ENCODE measurements at places on chromosomes 3 and 15.

DNA sequence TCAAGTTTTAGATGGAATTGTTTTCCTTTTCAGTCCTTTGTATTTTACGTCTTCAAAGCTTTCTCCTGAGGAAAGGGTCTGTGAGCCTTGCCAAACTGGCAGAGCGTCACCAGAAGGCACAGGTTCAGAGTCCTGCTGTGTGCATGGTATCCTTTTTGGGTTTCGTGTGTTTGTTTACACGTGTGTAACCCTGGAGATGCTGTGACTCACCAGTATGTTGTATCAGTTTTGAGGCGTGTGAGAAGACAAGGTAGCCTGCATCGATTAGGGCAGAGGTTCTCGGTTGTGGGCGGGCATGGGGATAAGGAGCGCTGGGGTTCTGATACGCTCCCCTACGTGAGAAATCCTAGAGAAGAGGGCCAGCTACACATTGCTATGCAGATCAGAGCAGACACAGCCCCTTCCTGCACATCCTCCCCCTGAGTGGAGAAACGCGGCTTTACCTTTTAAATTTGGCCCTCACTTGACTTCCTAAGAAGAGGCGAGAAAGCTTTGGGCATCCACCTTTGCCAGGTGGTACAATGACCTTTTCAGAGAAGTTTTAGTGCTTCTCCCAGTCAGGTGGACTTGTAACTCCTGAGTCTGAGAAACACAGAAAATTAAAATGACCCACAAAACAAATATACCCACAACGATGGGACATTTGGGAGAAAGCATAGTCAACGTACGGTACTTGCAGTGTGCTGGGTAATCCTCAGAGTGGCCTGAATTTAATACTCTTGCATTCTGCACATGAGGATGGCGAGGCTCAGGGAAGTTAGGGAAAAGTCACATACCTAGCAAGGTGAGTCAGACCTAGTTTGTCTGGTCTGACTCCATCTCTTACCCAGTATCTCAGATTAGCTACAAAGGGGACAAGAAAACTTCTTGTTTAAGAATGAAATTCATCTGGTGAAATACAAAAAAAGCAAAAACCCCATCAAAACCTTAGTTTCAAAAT, 38.1 kb downstream of the TRAK1 start:
- DNase-seq = peak; percentile 34

DNA sequence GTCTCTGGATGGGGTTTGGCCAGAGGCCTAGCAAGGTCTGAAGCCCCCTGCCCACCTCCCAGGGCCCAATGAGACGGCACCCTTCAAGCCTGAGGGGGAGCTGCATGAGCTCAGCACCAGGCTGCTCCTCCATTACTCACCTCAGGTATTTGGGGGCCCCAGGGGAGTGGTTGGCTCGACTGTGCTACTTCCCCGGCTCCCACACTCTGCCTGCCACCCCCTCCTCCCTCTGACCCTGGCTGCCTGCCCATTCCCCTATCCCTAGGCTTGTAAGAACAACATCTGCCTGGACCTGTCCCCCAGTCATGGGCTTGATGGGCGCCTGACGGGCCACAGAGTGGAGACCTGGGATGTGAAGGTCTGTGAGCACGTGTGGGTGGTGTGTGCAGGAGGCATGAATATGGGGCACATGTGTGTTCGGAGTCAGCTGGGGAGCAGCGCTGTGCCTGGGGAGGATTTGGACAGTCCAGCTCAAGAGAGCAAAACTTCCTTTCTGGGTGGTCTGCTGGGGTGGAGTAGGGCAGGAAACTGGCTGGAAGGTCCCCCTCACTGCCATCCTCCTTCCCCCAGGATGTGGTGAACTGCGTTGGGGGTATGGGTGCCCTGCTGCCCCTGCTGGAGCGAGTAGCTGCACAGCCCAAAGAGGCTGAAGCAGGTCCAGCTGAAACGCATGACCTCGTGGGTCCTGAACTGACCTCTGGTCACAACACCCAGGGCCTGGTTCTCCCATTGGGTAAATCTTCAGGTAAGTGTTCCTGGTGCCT, 17.4 kb downstream of the NBEAL2 start:
- no peak for DNase-seq

- no peak for DNase-seq
Measured at GRCh38 chr3:159185443-159186050, 383.7 kb downstream of the MFSD1 start.

DNA sequence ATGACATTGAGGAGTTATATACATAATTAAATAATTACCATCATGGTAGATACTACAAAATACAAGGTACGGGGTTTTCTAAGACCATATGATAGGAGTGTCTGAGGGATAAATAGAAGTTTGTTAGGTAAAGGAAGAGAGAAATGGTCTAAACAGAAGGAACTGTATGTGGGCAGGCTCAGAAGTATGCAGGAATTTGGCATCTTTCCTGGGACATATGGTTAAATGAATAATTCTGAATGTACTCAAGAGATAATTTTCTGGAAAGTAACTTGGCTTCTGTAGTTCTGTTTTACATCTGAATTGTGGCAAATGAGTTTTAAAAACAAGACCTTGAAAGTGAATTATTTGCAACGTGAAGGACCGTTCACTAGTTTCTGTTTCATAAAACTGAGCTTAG, 17.5 kb downstream of the LMCD1 start:
- no peak for DNase-seq

DNA sequence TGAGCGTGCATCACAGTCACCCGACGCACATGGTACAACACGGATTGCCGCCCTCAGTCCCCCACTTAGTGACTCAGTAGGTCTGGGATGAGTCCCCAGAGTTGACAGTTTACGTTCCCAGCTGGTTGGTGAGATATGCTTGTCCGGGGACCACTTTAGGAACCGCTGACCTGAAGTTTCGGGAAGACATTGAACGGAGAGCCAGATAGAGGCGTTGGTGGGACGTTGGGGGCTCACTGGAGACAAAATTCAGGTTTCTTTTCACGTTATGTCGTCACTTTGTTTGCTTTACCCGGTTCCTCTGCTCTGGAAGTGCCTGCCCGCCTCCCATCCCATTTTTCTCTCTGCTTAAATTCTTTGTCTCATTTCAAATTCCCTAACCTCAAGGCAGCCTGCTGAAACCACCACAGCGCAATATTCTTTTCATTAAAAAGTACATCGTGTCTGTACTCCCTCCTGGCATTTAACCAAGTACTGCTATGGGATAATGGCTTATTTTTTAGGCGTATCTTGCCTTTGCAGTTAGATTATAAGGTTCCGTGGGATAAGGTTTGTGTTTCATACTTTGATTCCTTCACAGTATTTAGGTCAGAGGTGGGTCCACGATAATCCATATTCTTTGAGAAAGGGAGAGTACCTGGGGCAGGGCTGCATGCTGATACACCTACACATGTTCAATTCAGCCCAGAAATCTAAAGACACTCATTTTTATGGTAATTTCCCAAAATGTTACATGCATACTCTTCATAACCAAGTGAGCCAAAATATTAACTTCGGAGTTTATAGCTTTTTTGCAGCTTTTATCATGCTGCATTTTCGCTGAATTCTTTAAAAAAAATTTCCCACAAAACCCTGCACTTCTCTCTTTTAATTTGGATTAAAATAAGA, 921 bp downstream of the LMLN start:
- DNase-seq = no peak

DNA sequence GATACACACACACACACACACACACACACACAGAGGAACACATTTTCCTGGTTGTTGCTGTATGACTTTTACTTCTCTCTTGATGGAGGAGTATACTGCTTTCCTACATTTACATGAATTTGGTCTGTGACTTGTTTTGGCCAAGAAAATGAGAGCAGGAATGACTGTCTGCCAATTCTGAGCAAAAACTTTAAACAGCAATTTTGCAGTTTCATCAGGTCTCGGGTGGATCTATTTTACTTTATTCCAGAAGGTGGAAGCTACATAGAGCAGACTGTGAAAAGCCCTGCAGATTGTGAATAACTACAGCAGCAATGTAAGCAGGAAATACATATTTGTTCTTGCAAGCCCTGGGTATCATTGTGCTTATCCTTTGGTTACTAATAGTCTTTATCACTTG, 1350.0 kb upstream of the EPHA6 start:
- no peak for DNase-seq

- DNase-seq = no peak
Measured at GRCh38 chr3:124530916-124531315, 199.3 kb upstream of the UMPS start.

- no peak for DNase-seq
Measured at GRCh38 chr15:33008284-33008995, 186.1 kb downstream of the FMN1 start.

DNA sequence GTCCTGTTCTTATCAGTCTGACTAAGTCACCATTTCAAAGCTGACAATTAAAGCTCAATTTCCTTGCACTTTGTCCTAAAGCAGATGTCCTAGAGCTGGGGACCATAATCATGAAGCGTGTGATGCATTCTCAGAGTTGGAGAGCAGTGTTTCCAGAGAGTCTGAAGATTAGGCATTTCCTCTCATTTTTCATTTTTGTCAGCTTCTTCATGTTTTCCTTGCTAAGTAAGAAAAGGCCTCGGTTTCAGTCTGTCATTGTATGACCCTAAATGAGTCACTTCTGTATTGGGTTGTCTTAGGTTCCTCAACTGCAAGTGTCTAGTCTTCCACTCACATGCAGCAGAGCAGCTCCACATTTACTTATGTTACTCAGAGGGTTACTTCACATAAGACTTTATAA, 257.2 kb upstream of the TPRG1 start:
- DNase-seq = no peak

DNA sequence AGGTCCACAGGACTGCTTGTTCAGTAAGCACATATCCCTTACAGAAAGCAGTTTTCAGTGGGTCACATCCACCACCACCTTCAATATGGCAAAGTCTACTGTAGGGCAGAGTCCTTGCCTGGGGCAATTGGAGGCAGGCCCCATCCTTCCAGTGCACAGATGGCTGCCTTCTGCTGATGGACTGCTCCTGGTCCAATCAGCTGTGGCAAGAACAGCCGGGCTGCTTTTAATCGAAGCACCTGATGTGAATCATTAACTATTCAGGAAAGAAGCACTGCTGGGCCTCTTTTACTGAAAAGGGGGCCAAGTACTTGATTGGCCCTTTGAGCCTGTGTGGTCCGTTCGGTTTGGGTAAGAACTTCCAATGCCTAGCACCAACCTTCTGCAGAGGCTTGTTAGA, 24.4 kb downstream of the LARS2 start:
- DNase-seq = no peak

DNA sequence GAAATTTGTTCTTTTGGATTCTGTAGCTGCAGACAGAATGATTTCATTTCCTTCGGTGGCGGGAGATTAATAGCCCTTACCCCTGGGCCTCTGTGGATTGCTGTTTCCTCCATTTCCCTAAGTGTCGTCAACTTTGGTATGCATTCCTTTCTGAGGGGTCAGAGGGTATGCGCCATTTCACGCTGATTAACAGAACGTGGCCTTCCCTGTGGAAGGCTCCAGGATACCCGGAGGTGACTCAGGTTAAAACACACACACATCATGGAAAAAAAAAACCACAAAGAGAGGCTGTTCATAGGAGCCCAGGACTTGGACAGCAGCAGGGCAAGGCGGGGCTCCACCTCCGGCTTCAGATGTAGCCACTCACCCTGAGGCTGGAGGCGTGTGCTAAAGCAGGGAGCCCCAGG, 51.9 kb downstream of the EPHB1 start:
- no peak for DNase-seq

DNA sequence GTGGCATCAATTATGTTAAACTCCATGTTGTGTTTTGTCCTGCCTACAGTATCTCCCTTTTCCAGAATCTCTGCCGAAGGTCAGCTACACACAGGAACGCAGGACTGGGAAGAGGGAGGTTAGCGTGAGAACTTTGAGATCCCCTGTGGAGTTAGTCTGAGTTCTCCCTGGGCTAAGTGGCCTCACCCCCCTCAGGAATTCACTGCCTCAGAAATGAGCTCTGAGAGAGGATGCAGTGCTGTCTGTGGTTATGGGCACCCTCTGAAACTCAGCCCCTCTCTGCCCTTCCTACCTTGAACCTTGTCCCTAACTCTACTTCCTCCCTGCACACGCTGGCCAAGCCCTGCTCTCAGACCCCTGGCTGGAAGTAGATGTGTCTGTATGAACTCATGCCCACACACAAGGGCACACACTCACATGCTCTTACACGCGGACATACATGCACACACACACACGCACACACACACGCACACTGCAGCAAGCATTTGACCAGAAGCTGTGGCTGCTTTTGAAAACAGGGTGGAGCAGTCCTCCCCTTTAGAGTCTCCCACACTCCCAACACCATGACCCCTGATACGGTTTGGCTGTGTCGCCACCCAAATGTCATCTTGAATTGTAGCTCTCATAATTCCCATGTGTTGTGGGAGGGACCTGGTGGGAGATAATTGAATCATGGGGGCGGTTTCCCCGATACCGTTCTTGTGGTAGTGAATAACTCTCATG, 5.3 kb upstream of the VIPR1 start:
- peak; percentile 17 for DNase-seq

DNA sequence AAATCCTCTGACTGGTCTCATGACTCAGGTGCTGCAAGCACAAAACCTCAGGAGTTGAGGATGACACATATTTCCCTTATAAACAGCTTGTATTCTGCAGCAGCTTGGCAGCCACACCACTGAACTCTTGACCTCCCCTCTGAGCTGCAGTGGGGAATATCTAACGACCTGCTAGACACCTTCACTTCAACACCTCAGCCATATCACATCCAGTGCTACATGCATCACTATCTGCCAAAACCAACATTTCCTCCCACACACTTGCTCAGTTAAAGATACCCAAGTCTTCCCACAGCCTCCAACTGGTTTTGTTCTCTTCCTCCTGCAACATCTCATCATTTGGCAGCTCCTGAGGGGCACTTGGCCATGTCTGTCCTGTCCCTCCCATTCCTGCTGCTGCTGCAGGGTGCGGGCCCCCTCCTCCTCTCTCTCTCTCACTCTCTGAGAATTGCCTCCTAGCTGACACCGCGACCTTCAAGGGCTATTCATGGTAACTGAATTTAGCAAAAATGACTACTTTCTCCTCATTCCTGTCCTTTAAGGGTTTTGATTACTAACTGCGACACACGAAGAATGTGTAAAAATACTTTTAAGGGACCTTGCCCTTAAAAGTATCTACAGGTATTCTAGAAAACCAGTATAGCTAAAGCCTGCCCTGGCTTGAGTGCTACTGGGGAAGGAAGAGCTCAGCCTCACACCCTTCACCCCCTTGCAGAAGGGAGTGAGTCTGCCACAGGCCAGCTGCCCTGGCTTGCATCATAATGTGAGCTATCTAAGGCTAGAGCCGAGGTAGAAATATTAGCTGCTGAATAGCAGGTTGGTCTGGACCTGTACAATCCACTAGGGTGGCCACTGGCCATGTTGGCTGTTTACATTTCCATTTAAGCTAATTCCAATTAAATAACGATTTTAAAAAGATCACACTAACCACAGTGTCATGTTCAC, 5.0 kb upstream of the CCR9 start:
- peak; percentile 70 for DNase-seq

- DNase-seq = no peak
Measured at GRCh38 chr15:98549741-98550140, 98.6 kb upstream of the IGF1R start.

GRCh38 chr15:83993591-83993990, 242.0 kb upstream of the GOLGA6L4 start:
- no peak for DNase-seq

- DNase-seq = no peak
Measured at GRCh38 chr3:126087552-126088175, 3.7 kb upstream of the SLC41A3 start.

Measured in activated effector memory CD4-positive, alpha-beta T cell treated with anti-CD3 and anti-CD28 coated beads, Interleukin-2, amount 50 U/mL, for 16 hours (primary cell).